SJCRH30 (cell line): ENCODE measurements at places on chromosomes 7 and 10. TPM values are rescaled to one million over a fixed set of nuclear protein-coding genes. Genes with fewer than 3 reads are reported as not detected.

GRCh38 chr7:76151932-76152331, 49.8 kb upstream of the SRRM3 start:
- no peaks in the 10 kb centered on the region for H3K36me3 ChIP-seq
- no peak overlapping the region for H3K27ac ChIP-seq
- no peak overlapping the region for H3K4me3 ChIP-seq
- no peaks in the 10 kb centered on the region for H3K4me1 ChIP-seq
- no peaks in the 10 kb centered on the region for H3K27me3 ChIP-seq
- DNase-seq = no peak

- no peak overlapping the region for H3K4me3 ChIP-seq
- no peak for DNase-seq
- no peaks in the 10 kb centered on the region for H3K4me1 ChIP-seq
- no peaks in the 10 kb centered on the region for H3K27me3 ChIP-seq
These were observed 9.6 kb downstream of the GDF10 start for GRCh38 chr10:47309408-47310089.

DNA sequence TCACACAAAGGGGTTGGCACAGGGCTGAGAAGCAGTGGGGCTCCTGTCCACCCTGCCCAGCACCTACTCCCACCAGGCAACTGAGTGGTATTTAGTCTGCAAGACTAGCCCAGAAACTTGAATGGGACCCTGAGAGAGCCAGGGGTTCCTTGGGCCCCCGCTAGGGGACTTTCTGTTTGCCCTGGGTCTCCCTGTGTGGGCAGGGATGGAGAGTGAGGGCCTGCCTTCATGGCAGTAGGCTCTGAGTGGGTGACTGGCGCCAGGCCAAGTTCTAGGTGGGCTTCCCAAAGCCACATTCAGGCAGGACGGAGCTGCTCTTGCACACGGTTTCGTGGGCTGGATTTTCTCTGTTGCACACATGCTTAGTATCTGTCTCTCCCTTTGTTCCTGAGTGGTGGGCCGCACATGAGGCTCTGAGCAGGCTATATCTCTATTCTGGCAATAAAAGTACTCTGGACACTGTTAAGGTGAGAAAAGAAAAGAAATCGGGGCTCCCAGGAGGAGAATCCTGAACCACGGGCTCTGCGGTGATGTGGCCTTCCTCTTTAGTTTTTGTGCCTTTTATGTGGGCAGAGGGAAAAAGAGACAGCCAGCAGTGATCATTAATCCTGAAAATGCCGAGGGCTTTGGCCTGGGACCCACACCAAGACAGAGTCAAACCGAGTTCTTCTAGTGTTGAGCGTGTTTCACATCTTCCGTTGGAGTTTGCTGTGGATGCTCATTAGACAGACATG, 26.9 kb downstream of the IL2RA start:
- H3K27ac ChIP-seq = no peak overlapping the region
- H3K4me1 ChIP-seq = no peaks in the 10 kb centered on the region
- DNase-seq = no peak
- no peak overlapping the region for H3K4me3 ChIP-seq
- H3K36me3 ChIP-seq = no peaks in the 10 kb centered on the region
- H3K27me3 ChIP-seq = no peaks in the 10 kb centered on the region

DNA sequence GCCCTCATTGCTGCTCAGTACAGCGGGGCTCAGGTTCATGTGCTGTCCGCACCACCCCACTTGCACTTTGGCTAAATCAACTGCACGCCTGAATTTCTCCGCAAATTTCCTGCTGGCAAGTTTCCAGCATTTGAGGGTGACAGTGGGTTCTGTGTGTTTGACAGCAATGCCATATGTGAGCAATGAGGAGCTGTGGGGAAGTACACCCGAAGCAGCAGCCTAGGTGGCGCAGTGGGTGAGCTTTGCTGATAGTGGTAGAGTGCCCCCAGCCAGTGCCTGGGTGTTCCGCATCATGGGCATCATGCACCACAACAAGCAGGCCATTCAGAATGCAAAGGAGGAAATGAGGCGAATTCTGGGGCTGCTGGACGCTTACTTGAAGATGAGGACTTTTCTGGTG, 103.9 kb upstream of the POT1 start:
- no peaks in the 10 kb centered on the region for H3K27me3 ChIP-seq
- no peaks in the 10 kb centered on the region for H3K4me1 ChIP-seq
- no peak overlapping the region for H3K27ac ChIP-seq
- peak; percentile 5 for DNase-seq

DNA sequence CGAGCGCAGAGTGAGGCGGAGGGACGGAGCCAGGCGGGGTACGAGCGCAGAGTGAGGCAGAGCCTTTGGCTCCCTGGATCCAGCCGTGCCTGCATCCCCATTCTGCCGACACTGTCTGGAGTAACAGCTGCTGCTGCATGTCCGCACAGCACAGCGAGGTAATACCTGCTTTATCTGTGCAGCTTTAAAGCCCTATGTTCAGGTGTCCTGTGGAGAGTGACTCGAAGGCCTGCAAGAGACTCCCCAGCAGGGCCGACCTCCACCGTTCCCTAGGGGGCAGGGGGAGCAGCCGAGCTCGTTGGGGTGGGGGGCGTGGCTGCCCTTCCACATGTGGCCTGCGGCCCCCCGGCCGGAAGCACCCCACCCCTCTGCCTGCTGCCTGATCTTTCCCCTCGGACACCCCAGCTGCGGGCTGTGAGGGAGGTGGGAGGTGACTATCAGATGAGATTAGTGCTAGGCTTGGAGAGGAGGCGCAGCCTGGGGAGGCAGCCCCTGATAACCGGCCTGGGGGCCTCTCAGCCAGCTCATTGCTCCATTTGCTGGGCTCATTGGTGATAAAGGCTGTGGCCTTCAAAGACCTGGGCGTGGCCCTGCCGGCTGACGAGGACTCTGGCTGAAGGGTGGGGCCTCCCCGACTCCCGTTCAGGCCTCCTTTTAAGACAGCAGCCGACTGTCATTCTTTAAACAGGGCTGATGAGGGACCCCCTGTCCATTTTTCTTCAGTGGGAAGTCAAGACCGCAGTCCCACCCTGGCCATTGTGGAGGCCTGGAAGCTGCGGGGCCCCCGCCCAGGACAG, 8.0 kb downstream of the VENTX start:
- peaks cover 8% of the 10 kb centered on the region; the same call in 1 of the 2 replicates for H3K4me1 ChIP-seq
- peak; percentile 35 for DNase-seq
- no peak overlapping the region for H3K4me3 ChIP-seq
- no peaks in the 10 kb centered on the region for H3K27me3 ChIP-seq
- no peak overlapping the region for H3K27ac ChIP-seq

DNA sequence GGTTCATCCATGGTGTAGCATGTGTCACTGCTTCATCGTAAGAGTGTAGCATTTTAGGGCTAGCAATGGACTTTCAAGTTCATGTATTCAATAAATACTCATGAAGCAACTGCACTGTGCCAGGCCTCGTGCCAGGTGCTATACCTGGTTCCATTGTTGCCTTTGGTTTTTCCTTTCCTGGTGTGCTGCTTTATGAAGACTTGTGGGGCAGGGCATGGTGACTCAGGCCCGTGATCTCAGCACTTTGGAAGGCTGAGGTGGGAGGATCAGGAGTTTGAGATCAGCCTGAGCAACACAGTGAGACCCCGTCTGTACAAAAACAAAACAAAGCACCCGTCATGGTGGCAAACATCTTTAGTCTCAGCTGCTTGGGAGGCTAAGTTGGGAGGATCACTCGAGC, 2.2 kb upstream of the CPA4 start:
- no peaks in the 10 kb centered on the region for H3K27me3 ChIP-seq
- H3K27ac ChIP-seq = no peak overlapping the region
- no peak for DNase-seq
- peaks cover 45% of the 10 kb centered on the region for H3K4me1 ChIP-seq
- no peaks in the 10 kb centered on the region for H3K36me3 ChIP-seq

DNA sequence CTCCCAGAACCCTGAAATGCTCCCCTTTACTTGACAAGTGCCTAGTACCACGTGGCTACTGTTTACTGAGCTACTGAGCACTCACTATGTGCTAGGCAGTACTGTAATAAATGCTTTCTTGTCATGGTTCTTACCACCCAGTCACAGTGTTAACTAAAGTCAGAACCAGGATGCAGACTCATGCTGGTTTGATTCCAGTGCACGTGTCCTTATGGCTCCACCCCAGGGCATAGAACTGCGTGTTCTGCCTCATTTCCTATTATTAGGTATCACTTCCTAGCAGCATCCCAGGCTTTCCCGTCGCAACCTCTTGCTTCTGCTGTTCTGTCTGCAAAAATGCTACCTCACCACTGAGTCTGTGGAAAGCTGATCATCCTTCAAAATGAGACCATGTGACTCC, 71.7 kb upstream of the DOCK1 start:
- H3K4me1 ChIP-seq = no peaks in the 10 kb centered on the region
- no peak overlapping the region for H3K27ac ChIP-seq
- no peak for DNase-seq

- no peak overlapping the region for H3K27ac ChIP-seq
- no peaks in the 10 kb centered on the region for H3K4me1 ChIP-seq
- H3K27me3 ChIP-seq = no peaks in the 10 kb centered on the region
- no peak for DNase-seq
- no peak overlapping the region for H3K4me3 ChIP-seq
- H3K36me3 ChIP-seq = no peaks in the 10 kb centered on the region
These were observed 9.9 kb downstream of the TASOR2 start for GRCh38 chr10:5694573-5694972.

Gene AGAP4
- 2.4 and 5.8 TPM in 2 replicates for total RNA-seq

GRCh38 chr7:5500056-5500776, 76.6 kb upstream of the TNRC18 start:
- no peak overlapping the region for H3K4me3 ChIP-seq
- no peak for DNase-seq
- H3K36me3 ChIP-seq = peaks cover 29% of the 10 kb centered on the region
- no peaks in the 10 kb centered on the region for H3K27me3 ChIP-seq
- no peaks in the 10 kb centered on the region; the same call in 1 of the 2 replicates for H3K4me1 ChIP-seq

- H3K27ac ChIP-seq = no peak overlapping the region
- DNase-seq = no peak
- H3K4me1 ChIP-seq = no peaks in the 10 kb centered on the region
- no peaks in the 10 kb centered on the region for H3K27me3 ChIP-seq
- no peaks in the 10 kb centered on the region; the same call in 1 of the 2 replicates for H3K36me3 ChIP-seq
- H3K4me3 ChIP-seq = no peak overlapping the region
These were observed 21.6 kb upstream of the UPP1 start for GRCh38 chr7:48067475-48067874.

DNA sequence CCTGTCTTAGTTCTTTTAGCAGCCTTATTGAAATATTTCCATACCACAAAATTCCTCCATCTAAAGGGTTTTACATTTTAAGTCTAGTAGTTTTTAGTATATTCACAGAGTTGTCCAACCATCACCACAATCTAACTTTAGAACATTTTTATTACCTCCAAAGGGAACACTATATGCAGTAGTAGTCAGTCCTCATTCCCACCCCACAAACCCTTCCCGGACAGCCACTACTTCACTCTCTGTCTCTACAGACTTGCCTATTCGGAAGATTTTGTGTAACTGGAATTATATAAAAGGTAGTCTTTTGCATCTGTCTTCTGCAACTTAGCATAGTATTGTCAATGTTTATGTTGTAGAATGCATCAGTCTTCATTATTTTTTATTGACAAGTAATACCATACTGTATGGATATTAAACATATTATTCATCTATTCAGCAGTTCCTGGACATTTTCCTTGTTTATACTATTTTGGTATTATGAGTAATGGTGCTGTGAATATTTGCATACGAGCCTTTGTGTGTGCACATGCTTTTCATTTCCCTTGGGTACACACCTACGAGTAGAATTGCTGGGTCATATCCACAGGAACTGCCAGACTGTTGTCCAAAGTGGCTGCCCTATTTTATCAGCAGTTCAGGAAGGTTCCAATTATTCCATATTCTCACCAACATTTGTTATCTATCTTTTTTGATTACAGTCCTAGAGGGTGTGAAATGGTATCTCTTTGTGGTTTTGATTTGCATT, 60.9 kb upstream of the LANCL2 start:
- no peak overlapping the region for H3K27ac ChIP-seq
- H3K4me3 ChIP-seq = no peak overlapping the region
- H3K4me1 ChIP-seq = peaks cover 28% of the 10 kb centered on the region
- H3K27me3 ChIP-seq = no peaks in the 10 kb centered on the region; the same call in 1 of the 2 replicates

- H3K27me3 ChIP-seq = 0 out of 2 replicates have a peak, but pooled peaks cover 7% of the 10 kb centered on the region
- no peak overlapping the region for H3K27ac ChIP-seq
- H3K36me3 ChIP-seq = no peaks in the 10 kb centered on the region
- H3K4me3 ChIP-seq = no peak overlapping the region
- no peak for DNase-seq
These were observed 48.3 kb downstream of the TMEM270 start for GRCh38 chr7:73909051-73909941.

Gene WIPF3
- total RNA-seq = not detected in 2 replicates

- H3K4me3 ChIP-seq = no peak overlapping the region
- H3K36me3 ChIP-seq = no peaks in the 10 kb centered on the region
- H3K4me1 ChIP-seq = no peaks in the 10 kb centered on the region
- H3K27ac ChIP-seq = no peak overlapping the region
- DNase-seq = no peak
These were observed 177.6 kb upstream of the SLC25A13 start for GRCh38 chr7:96499532-96499931.

- H3K4me3 ChIP-seq = no peak overlapping the region
- no peaks in the 10 kb centered on the region for H3K27me3 ChIP-seq
- H3K4me1 ChIP-seq = no peaks in the 10 kb centered on the region
- DNase-seq = no peak
These were observed 68.9 kb downstream of the C10orf143 start for GRCh38 chr10:130041451-130042371.

DNA sequence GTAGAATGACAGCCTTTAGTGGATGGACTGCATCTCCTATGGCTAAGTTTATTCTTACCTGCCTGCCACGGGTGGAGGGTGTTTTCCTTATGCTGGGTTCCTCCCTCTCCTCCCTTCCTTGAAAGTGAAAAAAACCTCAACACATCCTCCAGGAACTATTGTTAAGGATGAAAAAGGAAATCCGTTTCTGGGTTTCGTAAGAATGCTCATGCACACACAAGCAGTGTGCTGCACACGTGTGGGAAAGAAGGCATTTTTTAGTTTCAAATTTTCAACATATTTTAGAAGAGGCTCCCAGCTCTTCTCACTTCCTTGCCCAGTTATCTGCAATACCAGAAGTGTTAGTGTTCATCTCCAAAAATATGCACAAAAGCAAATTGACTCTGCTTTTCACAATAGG, 90.6 kb downstream of the FAM171A1 start:
- no peaks in the 10 kb centered on the region for H3K4me1 ChIP-seq
- no peak overlapping the region for H3K27ac ChIP-seq
- no peak for DNase-seq

- H3K4me3 ChIP-seq = no peak overlapping the region
- H3K27me3 ChIP-seq = no peaks in the 10 kb centered on the region
- H3K27ac ChIP-seq = no peak overlapping the region
- no peaks in the 10 kb centered on the region for H3K4me1 ChIP-seq
- H3K36me3 ChIP-seq = no peaks in the 10 kb centered on the region
- peak; percentile 38 for DNase-seq
These were observed 44.5 kb upstream of the AGR3 start for GRCh38 chr7:16926283-16926682.
